ENCODE measurements at places on chromosomes 7 and 10.

GRCh38 chr10:119252051-119252465 is 44.7 kb downstream of the GRK5 start:
- DNase-seq, result no peak

DNA sequence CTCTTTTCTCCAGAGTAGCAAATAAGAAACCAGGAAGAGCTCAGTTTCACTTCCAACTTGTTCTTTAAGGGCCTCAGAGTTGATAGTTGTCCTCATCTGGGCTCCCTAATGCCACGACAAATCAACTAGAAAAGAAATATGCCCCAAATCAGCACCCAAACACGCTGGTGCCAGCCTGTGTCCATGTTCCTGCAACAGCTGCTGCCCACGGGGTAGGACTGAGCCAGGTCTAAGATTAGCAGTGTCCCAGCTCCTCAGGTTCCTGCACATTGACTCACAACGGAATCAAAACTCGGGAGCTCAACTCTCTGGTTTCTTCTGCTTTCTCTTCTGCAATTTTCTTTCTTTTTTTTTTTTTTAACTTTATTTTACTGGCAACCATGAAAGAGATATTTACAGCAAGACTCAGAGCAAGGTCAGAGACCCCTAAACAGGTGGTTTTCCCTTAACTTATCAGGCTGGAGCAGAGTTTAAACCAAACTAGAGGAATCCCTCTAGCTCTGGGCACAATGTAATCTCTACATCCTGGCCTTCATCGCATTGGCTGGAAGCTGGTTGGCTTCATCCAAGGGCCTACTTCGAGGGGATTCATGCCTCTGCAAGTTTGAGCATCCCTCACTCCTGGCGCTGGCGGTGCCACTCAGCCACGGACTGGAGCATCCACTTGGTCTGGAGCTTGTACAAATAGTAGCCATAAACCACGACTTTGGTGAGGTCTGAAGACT is 126.1 kb downstream of the PFKFB3 start:
- DNase-seq, result peak; percentile 79

GRCh38 chr10:14683256-14683655 is 91.4 kb downstream of the FAM107B start:
- no peak for DNase-seq

- DNase-seq, result no peak
Measured at GRCh38 chr7:41478187-41478586, 224.7 kb downstream of the INHBA start.

DNA sequence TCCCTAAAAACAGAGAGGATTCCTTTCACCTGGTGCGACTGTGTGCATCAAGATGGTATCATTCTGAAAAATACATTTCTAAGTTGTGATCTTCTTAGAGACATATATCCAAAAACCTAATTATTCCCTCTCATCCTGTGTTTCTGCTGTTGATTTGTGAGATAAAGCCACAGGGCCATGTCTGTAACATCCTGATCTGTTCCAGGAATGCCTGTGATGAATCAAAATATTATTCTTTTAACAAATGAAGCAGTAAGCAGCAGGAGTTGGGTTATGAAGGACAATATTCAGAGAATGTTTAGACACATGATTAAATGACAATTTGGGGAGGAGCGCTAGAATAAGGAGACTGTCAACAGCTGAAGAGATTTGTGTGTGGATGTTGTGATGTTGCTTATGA is 731.4 kb downstream of the KCNMA1 start:
- no peak for DNase-seq

- no peak for DNase-seq
Measured at GRCh38 chr7:123397746-123398338, 136.6 kb downstream of the IQUB start.

GRCh38 chr7:112481833-112482670 is 1.3 kb downstream of the LSMEM1 start:
- peak; percentile 94 for DNase-seq

DNA sequence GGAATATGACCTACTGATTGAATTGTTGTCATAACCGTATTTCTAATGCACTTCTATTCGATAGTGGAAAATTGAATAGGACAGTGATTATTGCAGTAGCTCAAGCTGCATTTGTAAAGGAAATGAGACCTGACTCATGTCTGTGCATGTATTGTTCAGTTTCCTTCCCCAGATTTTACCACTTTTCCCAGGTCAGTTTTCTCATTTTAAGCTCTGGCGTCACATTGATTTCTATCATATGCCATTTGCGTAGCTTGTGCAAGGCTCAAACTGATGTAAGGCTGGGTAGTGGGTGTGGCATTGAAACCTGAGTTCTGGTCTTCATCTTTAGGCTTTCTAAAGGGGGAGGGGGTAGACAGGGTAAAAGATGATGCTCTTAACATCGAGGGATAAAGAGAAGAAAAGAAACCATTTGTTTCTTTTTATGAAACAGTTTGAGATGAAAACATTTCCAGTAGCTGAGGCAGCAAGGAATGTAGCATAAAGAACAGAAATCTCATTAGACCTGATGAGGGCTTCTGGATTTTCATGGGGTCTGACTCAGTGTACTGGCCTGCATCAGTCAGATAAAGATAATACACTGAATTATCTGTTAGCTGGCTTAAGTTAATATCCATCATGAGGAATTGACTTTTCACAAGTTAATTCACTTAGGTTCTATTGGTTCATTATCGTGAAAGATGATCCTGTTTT is 182.3 kb upstream of the CDCA7L start:
- DNase-seq, result no peak

DNA sequence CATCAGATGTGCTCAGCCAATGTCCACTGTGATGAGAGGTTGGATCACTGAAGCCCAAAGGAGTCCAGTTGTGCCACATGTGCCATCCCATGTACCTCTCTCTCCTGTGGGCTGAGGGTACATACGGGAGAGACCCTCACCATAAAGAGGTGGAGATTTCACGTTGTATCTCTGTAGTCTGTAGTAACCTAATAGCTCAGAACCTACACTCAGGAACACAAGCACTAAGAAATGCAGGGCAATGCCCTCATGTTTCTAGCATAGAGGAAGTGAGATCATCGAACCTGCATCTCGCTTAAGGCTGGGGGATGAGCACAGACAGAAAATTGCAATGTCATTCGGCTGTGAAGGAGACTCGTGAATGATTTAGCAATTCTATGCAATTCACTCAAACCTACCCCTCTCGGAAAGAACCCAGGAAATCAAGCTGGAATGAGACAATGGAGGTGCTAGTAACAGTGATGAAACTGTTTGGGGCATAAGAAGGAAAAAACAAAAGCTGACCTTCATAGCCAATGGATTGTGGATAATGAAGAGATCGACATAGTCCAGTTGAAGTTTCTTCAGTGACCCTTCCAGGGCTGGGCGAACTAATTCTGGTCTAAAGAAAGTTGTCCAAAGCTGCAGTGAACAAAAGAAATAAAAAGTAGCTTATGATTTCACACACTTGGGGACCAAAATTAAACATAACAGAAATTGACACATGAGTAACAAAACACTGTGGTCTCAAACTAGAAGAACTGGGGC is 80.3 kb upstream of the UCN3 start:
- no peak for DNase-seq

DNA sequence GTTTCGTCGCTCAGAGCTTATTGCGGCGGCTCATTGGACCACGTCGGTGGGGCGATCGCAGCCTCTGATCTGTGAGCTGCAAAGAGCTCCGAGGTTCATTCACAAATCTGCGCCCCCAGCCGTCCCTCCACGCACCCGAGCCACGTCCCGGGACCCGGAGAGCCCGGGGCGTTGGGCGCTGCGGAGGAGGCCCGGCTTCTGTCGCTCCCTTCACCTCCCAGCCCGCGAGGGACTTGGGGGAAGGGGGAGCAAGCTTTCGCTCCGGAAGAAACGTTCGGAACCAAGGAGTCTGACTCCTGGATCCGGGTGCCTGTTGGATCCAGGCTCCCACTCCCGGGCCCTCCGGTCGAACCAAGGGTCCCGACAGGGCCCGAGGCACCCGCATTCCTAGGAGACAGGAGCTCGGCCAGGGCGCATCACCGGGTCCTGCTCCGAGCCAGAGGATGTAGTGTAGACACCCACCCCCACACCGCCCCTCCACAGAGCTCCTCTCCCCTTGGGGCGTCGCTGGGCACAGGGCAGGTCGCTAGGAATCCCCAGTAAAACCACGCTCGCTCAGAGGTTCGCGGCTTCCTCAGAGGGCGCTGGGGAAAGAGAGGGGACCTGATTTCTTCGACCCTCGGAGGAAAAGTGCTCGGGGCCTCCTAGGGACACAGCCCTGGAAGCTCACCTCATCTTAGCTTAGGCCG is 7.9 kb upstream of the EN2 start:
- no peak for DNase-seq

DNA sequence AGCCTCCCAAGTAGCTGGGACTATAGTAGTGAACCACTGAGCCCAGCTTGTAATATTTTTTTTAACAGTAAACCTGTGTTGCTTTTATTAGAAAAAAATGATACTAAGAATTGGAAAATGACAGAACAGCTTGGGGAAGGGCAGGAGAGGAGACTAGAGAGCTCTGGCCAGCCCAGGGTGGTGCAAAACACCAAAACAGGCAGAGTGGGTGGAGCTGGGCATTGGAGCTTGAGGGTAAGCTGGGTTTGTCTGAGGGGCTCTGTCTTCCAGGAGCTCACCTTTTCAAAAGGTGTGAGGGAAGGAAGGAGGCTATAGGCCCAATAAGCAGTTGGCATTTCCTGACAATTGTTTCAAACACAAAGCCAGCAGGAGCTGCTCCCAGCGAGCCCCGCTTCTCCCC is 75.2 kb upstream of the DUSP5 start:
- no peak for DNase-seq

GRCh38 chr7:111228437-111228836 is 137.5 kb downstream of the LRRN3 start:
- DNase-seq, result no peak

- DNase-seq, result peak; percentile 72
Measured at GRCh38 chr7:32958046-32959025, 1.1 kb downstream of the FKBP9 start.

GRCh38 chr7:127396184-127396583 is 3.7 kb upstream of the ZNF800 start:
- peak; percentile 63 for DNase-seq

DNA sequence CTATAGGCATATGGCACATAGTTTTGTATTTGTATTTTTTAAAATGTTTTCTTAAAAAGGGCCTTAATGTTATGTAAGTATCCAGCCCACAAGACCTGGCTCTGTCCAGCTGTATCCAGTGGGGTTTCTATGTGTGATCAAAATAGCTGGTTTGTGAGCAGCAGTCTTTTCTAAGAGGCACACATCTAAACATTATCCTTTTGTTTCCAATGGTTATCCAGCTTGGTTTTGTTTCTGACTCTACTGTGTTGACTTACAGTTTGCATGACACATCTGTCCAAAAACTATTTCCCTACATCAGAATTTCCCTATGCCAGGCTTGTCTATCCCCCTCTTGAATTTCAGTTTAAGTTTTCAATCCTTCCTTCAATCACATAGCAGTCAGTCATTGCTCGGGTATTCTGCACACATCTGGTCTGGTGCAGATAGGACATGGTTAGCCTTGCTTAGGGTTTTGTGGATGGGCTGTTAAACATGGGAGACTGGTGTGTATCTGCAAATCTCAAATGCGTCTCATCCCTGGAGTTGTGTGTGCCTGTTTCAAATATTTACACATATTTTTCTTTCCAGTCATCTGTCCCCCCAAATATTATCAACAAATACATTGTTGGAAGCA is 104.2 kb downstream of the SAMD9 start:
- no peak for DNase-seq

GRCh38 chr7:22438994-22439393 is 61.0 kb downstream of the STEAP1B start:
- DNase-seq, result no peak

DNA sequence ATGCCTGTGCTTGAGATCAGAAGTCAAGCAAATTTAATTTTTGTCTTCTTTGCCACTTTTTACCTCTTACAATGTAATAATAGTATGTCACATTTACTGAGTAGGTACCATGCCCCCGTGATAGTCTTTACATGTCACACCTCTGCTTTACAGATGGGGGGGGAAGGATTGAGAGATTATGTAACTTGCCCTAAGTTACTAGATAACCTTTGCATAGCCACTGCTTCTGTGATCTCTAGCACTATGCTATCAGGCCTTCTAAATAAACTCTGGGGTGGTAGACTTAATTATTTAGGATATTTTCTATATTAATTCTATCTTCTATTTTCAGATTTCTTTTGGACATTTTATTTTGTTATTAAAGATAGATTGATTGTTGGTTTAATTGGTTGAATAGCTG is 514.4 kb downstream of the SUGCT start:
- DNase-seq, result no peak

GRCh38 chr10:123140983-123141390 is 5.2 kb downstream of the HMX3 start:
- DNase-seq, result no peak

DNA sequence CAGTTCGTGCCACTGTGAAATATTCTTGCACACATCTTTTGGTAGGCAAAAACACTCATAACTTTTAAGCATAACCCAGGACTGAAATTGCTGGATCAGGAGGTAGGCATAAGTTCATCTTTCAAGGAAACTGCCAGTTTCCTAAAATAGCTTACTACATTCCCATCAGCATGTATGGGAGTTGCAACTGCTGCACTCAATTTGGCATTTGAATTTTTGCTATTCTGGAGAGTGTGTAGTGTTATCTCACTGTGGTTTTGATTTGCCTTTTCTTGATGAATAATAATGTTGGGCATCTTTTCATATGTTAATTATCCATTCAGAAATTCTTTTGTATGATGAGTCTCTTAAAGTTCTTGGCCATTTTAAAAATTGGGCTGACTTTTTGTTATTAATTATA is 95.2 kb downstream of the ORC5 start:
- no peak for DNase-seq

GRCh38 chr10:70906953-70907636 is 18.7 kb upstream of the PCBD1 start:
- DNase-seq, result no peak

- DNase-seq, result no peak
Measured at GRCh38 chr7:91435381-91436059, 171.3 kb downstream of the FZD1 start.

- DNase-seq, result no peak
Measured at GRCh38 chr7:92044148-92044547, 90.1 kb downstream of the CYP51A1 start.

GRCh38 chr7:45082031-45082830 is 6.5 kb downstream of the NACAD start:
- peak; percentile 61 for DNase-seq

GRCh38 chr7:143419880-143420279 is 11.2 kb upstream of the EPHA1 start:
- DNase-seq, result no peak

DNA sequence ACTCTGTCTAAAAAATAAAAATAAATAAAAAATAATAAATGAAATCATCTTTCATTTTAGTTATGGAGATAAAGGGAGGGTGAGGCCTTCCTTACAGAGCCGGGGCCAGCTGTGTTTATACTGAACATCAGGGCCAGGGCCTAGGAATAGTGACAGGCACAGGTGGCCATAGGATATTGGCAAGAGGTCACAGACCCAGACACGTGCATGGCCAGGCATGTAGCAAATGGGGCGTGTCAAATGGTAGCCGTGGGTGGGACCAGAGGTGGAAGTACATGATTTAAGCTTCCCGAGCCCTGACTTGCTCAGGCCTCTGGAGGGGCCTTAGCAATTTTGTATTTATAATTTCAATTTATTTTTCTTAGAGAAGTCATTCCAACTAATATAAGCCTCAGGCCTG is 353.0 kb downstream of the ANKRD30A start:
- DNase-seq, result no peak

All from ascending aorta (tissue), 2 donors.